NCI-H460 (cell line): ENCODE measurements at places on chromosomes 7 and 10.

DNA sequence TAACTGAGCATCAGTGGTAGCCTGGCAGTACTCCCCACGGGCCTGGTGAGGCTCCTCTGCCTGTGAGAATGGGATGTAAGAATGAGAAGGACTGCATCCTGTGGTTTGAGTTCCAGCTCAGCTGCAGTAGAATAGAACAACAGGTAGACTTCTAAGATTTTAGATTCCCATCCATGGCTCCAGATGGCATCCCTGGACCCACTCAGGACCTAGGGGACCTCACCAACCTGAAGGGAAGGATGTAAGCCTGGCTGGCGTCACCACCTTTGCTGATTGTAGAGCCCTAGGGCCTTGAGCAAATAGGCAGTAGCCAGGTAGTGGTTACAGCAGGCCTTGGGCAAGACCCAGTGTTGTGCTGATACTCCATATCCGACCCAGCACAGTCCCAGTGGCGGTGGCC lies 9.6 kb upstream of the AOC1 start:
- DNase-seq: no peak

DNA sequence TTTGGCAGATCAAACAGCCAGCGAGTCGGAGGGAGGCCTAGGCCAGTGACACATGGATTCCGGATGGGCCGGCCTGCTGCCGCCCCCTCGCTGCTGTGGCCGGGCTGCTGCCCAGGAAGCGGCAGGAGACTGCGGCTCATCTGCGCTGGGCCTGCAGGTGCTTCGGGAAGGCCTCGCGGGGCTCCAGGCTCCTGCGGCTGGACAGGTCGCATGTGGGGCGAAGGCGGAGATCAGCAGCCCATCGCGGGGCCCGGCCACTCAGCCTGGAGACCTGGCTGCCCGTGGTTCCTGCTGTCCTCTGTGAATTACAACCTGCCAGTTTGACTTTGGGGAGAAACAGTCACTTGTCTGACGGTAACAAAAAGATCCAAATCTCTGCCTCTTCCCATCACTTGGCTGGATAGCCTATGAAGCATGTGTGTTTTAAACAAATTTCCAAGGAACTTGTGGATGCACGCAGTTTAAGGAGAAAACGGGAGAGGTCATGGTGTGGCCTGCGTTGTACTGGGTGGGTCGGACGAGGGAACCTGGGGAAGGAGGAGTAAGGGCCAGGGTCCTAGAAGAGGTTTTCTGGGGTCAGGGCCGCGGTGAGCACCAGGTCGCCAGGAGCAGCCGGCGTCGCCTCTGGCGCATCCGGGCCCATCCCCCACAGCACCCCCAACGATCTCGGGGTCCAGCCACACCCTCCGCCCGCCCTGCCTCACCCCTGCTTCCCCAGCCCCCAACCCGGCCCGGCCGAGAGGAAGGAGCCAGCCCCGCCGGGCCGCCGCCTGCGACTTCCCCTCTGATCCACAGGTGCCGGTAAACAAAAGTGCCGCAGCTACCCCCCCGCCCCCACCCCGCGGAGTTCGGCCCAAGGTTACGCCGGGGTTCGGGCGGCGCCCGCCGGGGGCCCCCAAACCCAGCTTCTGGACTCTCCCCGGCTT lies 1.6 kb downstream of the SPOCK2 start:
- DNase-seq: no peak

DNA sequence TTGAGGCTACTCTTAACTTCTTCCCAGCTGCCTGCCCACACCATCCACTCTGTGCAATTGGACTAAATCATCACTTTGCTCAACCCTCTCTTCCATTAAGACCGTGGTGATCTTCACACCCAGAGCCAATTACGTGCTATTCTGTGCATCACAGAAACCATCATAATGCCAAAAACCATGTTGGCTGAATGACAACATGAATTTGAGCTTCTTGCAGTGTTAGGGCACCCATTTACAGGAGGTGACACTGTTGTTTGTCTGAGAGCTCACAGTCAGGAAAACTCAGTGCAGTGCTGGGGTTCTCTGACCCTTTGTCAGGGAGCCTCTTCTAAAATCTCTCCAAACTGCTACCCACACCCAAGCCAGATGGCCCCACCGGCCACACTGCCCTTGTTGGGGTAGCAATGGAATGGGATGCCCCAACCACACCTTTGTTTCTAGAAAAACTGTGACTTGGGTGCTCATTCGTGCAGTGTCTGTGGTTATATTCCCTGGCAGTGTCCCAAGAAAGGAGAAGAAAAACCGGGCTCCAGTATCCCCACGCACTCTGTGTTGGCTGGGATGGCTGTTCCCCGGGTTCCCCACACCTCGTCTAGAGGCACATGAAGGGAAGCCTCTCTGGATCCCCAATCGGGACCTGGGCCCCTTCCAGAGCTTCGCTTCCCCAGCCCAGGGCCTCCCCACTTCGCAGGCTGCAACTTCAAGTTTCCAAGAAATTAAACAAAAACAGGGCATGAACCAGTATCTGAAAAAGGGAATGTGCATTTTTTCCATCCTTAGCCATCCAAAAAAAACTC lies 2.0 kb upstream of the TNS3 start:
- no peak for DNase-seq

DNA sequence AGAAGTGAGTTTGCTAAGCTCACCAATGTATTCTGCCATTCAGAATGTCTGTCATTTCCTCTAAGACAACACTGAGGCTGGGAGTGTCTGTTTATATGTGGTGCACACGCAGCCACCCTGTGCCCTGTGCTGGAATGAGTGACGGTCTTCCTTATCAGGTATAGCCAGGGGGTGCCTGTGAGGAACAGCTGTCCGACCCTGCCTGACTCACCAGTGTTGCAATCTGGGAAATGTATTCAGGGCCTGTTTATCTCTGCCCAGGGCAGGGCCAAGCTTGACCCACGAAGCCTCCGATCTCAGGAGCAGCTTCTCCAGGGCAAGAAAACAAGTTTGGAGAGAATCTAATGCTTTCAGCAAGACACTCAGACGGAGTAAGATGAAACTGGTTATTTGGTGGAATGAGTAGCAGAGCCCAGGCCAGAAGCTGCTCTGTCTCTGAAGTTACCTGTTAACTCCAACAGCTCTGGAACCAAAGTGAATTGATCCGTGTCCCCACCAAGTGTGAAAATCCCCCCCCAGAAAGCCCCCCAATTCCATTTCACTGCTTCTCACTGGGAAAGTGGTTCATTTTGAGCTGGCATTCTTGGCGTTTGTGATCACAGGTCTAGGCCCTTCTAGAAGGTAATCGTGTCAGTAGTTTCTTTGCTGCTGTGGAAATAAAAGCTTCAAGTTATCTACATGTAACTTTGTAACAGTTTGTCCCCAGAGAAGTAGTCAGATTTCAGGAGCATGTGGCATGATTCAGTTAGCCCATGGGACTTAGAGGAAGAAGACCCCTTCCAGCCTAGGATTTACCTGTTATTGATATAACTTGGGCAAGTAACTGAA lies 6.1 kb upstream of the UBE2H start:
- DNase-seq: peak; percentile 68

DNA sequence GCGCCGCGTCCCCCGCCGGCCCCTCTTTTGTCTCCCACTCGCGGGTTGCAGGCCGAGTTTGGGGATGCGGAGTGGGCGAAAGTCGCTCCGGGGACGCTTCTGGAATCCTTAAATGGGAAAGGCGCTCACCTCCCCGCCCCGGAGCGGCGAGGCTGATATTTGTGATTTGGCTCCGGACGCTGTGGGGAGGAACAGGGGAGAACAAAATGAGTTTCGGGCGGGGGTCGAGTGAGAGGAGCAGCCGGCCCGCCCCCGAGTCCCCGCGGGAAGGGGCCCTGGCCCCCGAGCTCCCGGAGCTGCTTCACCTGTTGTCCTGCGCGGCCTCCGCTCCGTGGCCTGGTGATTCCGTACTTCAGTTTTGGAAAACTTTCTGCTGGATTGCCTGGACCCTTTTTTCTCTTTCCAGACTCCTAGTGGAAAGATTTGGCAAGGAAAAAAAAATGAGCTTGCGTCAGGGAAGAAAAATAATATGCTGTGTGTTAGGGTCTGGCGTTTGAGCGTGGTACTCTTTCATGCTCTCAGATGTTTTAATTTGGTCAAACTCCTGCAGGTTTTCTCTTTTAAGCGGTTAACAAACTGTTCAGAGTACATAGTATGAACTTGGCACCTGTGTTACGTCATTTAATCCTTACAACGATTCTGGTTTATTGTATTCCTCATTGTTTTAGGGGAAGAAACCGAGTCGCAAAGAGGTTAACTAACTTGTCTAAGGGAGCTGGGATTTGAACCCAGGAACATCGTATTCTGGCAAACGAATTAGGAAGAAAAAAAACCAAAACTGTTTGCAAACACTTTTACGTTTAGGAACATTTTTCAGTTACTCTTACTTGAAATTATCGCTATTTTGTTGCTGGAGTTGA lies 924 bp downstream of the BMPR1A start:
- peak; percentile 28 for DNase-seq

- DNase-seq: no peak
Observed at GRCh38 chr7:81721437-81721836, 48.4 kb downstream of the HGF start.

DNA sequence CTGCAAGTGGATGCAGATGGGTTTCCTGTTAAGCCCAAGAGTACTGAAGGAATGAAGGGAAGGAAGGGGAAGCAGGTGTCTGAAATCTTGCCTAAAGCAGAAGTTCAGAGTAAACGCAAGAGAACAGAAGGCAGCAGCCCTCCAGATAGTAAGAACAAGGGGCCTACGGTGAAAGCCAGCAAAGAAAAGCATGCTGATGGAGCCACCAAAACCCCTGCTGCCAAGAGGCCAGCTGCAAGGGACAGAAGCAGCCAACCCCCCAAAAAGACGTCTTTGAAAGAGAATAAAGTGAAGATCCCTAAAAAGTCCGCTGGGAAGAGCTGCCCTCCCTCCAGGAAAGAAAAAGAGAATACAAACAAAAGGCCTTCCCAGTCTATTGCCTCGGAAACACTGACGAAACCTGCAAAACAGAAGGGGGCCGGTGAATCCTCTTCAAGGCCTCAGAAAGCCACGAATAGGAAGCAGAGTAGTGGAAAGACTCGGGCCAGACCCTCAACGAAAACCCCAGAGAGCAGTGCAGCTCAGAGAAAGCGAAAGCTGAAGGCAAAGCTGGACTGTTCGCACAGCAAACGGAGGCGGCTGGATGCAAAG lies 152.5 kb downstream of the LCOR start:
- DNase-seq: no peak

- DNase-seq: no peak
Observed at GRCh38 chr10:75400771-75401568, 594 bp downstream of the ZNF503 start.

DNA sequence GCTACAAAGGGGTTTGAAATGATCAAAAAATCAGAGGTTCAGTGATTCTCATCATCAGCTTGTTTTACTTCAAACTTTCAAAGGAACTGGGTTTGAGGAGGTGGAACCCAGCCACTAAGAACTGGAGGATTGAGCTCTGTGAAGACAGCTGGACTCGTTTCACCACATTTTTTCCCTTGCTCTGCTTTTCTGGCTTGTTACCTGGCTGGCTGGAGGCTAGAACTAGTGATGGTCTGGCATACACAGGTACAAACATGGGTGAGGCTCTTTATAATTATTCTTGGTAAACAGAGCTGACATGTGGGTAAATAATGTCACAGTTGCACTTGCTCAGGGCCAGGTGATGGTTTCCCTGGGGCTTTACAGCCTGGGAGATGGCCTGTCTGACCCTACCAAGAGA lies 352.5 kb downstream of the FGFR2 start:
- DNase-seq: no peak

GRCh38 chr7:148172920-148173319 lies 417.6 kb upstream of the C7orf33 start:
- DNase-seq: no peak

GRCh38 chr10:68046642-68047041 lies 28.4 kb downstream of the HERC4 start:
- no peak for DNase-seq

GRCh38 chr10:78716043-78716660 lies 352.6 kb upstream of the ZMIZ1 start:
- DNase-seq: no peak

GRCh38 chr7:159197066-159197975 lies 52.7 kb upstream of the VIPR2 start:
- DNase-seq: peak; percentile 59

DNA sequence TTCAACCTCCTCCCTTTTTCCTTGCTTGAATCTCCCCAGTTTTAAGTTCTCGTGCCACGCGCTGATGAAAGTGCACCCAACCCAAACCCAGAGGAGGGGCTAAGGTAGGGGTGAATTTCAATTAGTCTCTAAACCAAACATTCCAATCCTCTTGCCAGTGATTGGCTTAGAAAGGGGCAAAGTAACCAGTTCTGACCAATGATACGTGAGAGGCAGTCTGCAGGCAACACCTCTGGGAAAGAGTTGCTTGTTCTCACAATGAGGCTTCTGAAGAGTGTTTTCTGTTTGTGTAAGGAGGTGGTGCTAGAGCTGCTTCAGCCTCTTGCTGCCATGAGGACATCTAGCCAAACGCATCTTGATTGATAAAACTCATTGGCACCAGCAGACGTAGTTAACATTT lies 21.8 kb downstream of the SLC35G1 start:
- no peak for DNase-seq

GRCh38 chr10:113326160-113327111 lies 226.4 kb upstream of the HABP2 start:
- DNase-seq: peak; percentile 89

GRCh38 chr10:43201545-43202131 lies 63.4 kb downstream of the CSGALNACT2 start:
- no peak for DNase-seq
